ENCODE measurements at places on chromosomes 4 and X. TPM values are rescaled to one million over a fixed set of nuclear protein-coding genes. Genes with fewer than 3 reads are reported as not detected.

IQCM gene
- not detected for total RNA-seq

NOX1 gene
- total RNA-seq = not detected

ANAPC4 gene
- 16.0 TPM for total RNA-seq

TET2 gene
- 7.4 TPM for total RNA-seq

ITM2A gene
- total RNA-seq = not detected

GRSF1 gene
- total RNA-seq = 74.1 TPM

PCDH19 gene
- total RNA-seq = 0.64 TPM

TACC3 gene
- 22.3 TPM for total RNA-seq

SMIM43 gene
- total RNA-seq = not detected

PTPN13 gene
- total RNA-seq = 45.6 TPM

HTT gene
- total RNA-seq = 20.3 TPM

ADH1B gene
- total RNA-seq = not detected

C4orf51 gene
- total RNA-seq = not detected

CHST7 gene
- 0.80 TPM for total RNA-seq

VCX3A gene
- 160 TPM for total RNA-seq

MAMLD1 gene
- total RNA-seq = 1.6 TPM

TRIM61 gene
- total RNA-seq = not detected

ATP8A1 gene
- 1.3 TPM for total RNA-seq

RAB39B gene
- 1.6 TPM for total RNA-seq

CXCL6 gene
- not detected for total RNA-seq

GAGE12J gene
- total RNA-seq = not detected

SPON2 gene
- total RNA-seq = 12.0 TPM

AFP gene
- total RNA-seq = 11.0 TPM

MAGEC3 gene
- not detected for total RNA-seq

CCNQ gene
- 31.4 TPM for total RNA-seq

TMEM35A gene
- total RNA-seq = not detected

ZFP92 gene
- total RNA-seq = not detected

HAUS3 gene
- 11.0 TPM for total RNA-seq

RELL1 gene
- 46.0 TPM for total RNA-seq

FAM9C gene
- not detected for total RNA-seq

CD40LG gene
- total RNA-seq = not detected

RPS6KA3 gene
- total RNA-seq = 48.0 TPM

UGT2B7 gene
- 0.35 TPM for total RNA-seq

TMPRSS11D gene
- total RNA-seq = not detected

IBSP gene
- not detected for total RNA-seq

WWC2 gene
- total RNA-seq = 10.9 TPM

ADGRA3 gene
- total RNA-seq = 27.3 TPM

VGLL1 gene
- not detected for total RNA-seq

POU4F2 gene
- total RNA-seq = not detected

SCML2 gene
- 6.7 TPM for total RNA-seq

APLN gene
- total RNA-seq = 0.19 TPM

FAM47E gene
- total RNA-seq = 3.9 TPM

BEND4 gene
- total RNA-seq = not detected

HDX gene
- 4.0 TPM for total RNA-seq

LCORL gene
- total RNA-seq = 12.1 TPM

VBP1 gene
- 126 TPM for total RNA-seq

NEXMIF gene
- total RNA-seq = not detected

CXCL13 gene
- total RNA-seq = not detected

RBM46 gene
- total RNA-seq = not detected
